Esophagus muscularis mucosa (tissue), 4 donors: ENCODE measurements at places on chromosomes 5 and 9.

DNA sequence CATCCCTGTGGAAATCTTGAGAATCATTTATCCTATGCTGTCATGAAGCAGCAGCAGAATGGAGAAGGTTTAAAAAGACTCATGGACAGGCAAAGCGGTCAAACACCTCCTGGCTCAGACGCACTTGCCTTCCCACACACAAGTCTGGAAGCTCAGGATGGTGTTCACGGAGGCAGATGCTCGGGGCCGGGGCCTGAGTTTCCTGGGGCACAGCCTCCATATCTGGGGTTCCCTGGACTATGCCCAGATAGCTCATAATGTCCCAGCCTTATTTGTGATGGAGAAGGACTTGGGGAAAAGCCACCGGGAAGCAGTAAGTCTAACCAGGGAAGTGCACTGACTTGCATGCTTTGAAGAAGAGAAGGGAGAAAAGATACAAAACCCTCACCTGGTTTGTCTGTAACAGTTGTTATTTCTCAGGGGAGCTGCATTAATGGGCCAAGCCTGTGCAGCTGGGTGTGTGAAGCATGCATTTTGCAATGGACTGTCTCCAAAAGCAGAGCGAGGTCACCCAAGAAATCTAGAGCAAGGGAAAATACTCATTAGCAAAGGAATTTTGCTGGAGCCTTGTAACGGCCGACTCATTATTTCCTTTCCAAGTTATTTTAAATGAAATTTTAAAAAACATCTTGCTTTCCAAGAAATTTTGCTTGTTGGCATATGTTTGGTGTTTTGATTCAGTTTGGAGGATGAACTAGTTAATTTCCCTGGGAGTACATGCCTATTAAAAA lies 3.4 kb downstream of the S1PR3 start:
- no peak for DNase-seq

DNA sequence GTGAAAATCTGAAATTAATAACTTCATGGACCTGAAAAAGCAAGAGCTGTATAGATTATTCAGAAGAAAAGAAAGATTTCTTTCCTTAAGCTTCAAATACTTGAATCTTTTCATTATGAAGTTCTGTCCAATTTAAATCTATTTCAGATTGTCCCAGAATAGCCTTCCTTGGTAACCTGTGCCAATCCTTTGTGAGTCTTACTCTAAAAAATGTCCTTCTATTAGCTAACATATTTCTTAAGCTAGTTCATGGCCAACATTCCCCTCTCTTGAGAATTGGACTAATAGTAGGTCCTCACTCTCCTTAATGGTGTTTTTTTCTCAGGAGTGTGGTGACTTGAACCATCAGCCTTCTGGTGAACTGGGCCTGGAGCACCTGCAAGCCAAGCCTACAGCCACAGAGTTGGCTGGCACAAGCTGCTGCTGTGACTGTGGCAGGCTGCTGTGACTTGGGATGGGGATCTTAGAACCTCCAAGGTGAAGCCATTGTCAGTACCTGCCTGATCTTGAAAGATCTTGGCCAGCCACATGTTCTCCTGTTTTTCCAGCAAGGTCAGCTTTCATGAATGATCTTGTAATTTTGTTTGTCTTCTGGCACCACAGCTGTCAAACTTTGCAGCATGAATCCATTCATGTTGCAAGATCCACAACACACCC lies 262.6 kb upstream of the MAP3K1 start:
- DNase-seq: peak; percentile 66

- DNase-seq: no peak
These were observed 1.1 kb downstream of the FEM1C start for GRCh38 chr5:115543365-115544042.

- DNase-seq: no peak
These were observed 13.2 kb upstream of the IL12B start for GRCh38 chr5:159343295-159344094.

- DNase-seq: no peak
These were observed 2.3 kb upstream of the TSC1 start for GRCh38 chr9:132946631-132947295.

DNA sequence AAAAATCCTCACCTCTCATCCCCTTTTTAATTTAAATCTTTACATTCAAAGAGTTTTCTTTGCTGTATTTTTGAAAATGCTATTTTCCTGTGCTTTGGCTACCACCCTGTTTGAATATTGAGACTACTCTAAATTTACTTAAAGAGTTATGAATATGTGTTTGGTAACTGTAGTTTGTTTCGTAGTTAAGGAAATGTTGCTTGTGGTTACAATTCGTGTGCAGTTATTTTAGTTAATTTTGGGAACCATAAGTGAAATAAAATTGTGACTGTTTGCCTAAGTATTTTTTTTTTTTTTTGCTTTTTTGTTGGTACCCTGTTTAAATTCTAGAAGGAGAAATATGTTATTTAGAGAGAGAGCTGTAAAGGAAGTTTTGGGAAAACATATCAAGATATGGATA lies 78.7 kb downstream of the XRCC4 start:
- no peak for DNase-seq

DNA sequence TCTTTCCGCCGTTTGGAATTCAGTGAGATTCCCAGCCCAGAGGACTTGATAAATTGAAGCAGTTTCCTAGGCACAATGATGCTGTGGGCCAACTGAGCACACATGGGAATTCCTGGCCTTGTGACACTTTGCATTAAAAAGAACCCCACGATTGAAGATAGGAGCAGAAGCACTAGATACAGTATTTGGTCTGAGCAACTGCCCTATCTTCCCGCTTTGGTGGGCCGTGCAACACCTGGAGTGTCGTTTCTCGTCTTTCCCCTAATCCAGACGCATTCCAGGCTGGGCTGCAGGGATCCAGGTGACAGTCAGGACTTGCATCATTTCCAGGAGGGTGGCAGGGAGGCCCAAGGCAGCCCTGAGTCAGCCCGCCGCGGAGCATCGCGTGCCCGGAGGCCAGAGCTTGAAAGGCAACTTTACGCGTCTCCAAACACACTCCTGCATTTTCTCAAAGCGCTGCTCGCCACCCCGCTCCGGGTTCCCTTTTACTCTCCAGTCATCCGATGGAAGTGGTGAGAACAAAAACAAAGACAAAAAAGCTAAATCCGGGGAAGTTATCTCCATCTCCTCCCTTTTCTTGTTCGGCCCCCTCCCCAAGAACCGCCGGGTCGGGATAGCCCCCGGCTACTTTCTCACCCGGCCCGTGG lies 753 bp upstream of the STC2 start:
- no peak for DNase-seq
